GOT3 (cell line): ENCODE measurements at places on chromosomes 7 and 10.

DNA sequence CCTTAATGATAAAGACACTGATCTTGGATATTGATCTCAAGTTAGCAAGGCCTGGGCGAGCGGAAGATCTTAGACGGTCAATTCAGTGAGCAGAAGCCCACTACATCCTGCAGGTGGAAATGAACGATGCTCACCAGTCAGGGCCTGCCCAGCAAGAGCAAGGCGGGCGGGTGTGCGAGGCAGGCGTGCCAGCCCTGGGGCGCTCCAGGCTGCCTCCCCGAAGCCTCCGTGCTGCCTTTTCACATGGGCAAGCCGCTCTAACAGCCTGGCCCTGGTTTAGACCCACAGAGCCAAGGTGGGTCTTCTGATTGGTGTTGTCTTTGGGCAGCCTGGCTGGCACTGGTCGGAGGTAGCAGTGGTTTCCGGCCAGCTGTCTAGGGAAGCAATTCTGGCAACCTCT is 475.1 kb upstream of the FOXK1 start:
- DNase-seq = no peak

GRCh38 chr7:11795231-11795630 is 36.8 kb downstream of the THSD7A start:
- no peak for DNase-seq

DNA sequence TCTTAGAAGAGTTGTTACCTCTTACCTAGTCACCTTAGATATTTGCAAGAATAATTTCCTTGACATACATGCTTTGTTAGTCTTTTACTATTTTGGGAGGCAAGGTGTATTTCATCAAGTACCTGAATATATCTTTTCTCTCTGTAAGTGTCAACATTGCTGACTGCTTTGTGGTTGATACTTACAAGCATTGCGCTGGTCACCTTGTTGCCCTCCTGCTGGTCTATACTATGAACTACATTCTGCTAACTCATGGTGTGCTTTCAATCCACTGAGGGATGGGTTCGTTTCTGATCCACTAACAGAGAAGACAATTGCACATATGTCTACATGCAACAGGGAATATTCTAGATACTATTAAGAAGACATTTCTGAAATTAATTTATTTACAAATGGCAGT is 837.8 kb upstream of the COBL start:
- DNase-seq = no peak

GRCh38 chr7:21044913-21045568 is 258.4 kb upstream of the SP8 start:
- no peak for DNase-seq

DNA sequence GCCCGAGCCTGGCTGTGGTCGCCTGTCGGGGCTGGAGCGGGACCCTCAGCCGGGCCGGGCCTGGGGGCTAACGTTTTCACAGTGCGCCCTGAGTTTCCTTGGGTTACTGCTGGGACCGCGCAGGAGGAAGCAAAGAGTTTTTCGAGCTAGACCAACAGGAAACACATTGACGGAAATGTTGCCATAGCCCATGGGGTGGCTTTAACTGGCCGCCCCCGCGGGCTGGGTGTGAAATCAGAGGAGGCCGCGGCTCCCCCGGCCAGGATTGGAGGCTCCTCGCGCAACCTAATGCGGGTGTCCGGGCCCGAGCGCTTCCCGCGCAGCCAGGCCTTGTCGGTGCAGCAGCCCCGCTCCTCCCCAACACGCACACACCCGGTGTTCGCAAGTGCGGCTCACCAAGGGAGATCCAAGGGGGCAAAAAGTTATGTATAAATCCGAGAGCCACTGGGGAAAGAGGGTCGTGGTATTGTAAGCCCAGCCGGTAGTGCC is 1.9 kb downstream of the HHEX start:
- no peak for DNase-seq

- no peak for DNase-seq
These were observed 22.6 kb downstream of the SLIT1 start for GRCh38 chr10:97163181-97163580.

GRCh38 chr10:23604613-23605012 is 165.7 kb downstream of the OTUD1 start:
- DNase-seq = no peak

DNA sequence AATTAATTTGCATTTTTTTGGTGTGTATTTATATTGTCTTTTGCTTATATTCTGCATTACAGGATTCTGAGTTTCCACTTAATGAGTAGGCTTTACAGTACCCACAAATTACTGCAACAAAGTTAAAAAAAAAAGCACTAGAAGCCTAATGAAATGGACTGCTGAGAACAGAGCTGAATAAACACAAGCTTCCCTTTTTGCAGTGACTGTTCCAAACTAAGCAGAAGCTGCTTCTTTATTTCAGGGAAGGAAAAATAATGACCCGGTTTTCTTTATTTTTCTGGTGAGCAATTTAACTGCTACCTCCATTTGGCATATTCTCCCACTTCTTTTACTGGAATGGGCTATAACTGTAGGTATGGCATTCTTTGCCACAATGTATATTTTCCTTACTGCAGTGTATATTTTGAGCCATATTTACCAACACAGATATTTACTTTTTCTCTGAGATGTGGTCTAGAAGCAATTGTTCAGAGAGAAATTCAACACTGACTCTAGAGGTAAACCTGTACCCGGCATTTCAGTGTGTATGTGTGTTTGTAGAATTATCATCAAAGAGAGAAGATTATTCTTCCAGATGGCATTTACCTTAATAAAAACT is 56.9 kb downstream of the HDAC9 start:
- DNase-seq = no peak

DNA sequence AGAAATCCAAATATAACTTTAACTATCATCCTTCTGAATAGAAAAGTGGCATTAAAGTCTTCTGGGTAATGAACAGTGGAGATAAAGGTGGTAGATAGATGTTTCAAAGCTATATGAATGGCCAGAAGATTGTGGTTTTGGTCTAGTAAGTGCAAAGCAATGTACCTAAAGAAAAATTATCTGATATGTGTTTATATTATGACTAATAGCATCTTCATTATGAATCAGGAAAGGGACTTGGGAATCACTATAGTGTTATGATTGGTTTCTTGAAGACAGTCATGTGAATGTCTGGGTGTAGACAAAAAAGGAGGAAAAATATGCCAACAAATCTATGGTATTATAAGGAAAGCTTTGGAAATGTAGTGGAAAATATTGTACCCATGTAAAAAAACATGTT is 3.0 kb downstream of the ZNF518A start:
- DNase-seq = no peak

GRCh38 chr10:10734356-10735064 is 283.2 kb upstream of the CELF2 start:
- no peak for DNase-seq

DNA sequence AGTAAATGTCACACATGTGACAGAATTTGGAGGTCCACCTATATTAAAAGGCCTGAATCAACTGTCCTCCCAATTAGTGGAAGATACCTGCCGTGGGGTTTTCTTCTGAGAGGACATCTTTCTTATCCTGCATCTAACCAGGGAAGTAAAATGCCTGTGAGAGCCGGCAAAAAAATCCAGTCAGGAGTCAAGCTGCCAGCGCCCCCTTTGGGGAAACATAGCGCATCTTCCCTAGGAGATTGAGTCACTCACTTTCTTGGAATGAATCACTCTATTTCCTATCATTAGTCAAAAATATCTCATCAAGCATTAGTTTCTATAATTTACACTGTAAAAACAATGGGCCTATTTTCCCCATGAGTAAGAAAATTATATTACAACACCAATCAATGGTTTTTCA is 66.4 kb upstream of the ANK3 start:
- DNase-seq = no peak

GRCh38 chr10:119406601-119407253 is 135.8 kb downstream of the RGS10 start:
- no peak for DNase-seq

DNA sequence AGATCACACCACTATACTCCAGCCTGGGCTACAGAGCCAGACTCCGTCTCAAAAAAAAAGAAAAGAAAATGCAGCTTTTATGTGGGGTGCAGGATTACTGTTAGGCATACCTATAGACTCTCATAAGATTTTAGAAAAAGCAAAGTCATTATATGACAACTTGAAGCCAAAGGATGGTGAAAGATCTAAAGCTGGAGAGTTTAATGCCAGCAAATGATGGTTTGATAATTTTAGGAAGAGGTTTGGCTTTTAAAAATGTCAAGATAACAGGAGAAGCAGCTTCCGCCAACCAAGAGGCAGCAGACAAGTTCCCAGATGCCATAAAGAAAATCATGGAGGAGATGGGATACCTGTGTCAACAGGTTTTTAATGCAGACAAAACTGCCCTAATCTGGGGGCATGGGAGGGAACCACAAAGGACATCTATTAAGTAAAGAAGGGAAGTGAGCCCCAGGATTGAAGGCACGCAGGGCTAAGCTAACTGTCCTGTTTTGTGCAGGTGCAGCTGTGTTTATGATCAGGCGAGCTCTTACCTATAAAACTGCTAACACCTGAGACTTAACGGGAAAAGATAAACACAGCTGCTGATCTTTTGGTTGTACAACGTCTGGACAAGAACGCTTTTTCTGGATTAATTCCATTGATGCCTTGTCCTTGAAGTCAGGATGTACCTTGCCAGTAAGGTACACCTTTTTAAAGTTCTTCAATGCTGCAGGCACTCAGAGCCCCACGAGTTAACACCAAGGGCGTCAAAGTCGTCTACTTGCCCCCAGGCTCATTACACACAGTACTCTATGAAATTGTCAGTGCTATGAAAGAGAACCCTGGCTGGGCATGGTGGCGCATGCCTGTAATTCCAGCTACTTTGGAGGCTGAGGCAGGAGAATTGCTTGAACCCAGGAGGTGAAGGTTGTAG is 10.5 kb upstream of the ANKRD61 start:
- no peak for DNase-seq

DNA sequence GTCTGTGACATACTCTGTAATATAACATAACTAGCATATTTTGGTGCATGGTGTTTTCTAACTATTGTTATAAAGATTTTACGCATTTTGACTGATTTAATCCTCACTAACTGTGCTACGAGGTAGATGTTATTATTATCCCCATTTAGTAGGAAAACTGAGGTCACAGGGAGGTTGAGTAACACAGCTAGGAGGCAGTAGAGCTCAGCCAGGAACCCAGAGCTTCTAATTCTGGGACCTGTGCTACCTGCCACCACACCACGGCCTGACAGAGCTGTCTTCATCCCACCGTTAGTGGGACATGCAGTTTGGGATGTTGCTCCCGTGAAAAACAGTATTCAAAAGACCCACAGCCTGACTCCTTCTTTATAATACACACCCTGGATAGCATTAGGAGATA is 962.5 kb downstream of the CNTNAP2 start:
- DNase-seq = no peak

DNA sequence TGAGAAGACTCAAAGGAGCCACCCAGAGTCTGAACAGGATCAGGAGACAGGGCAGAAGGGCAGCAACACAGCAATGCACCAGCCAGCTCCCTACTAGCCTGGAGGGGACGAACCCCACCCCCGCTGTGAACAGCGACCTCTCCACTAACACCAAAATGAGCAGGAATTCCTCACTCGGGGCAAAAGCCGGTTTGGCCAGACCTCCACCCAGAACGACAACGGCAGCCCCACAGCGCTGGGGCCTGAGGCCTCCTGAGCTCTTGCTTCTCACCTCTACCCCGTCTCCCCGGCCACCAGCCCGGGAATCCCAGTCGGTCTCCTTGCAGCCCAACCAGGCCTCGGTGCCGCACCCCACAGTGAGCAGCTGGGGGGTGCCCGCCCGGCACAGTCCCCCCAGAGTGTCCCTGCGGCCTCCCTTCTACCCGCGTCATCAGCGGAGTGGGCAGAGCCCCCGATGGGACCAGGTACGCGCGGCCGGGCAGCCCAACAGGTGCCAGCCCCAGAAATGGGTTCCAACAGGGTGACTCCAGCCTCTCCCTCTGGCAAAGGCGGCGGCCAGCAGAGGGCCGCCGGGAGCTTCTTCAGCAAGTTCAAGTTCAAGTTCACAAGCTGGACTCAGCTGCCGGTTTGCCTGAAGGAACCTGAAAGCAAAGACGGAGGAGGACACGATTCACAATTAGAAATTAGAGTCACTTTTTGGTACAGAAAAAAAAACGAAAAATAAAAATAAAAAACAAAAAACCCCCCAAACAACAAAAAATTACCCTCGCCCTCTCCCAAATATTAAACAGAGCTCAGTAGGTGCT is 129.0 kb downstream of the MARCHF5 start:
- no peak for DNase-seq

DNA sequence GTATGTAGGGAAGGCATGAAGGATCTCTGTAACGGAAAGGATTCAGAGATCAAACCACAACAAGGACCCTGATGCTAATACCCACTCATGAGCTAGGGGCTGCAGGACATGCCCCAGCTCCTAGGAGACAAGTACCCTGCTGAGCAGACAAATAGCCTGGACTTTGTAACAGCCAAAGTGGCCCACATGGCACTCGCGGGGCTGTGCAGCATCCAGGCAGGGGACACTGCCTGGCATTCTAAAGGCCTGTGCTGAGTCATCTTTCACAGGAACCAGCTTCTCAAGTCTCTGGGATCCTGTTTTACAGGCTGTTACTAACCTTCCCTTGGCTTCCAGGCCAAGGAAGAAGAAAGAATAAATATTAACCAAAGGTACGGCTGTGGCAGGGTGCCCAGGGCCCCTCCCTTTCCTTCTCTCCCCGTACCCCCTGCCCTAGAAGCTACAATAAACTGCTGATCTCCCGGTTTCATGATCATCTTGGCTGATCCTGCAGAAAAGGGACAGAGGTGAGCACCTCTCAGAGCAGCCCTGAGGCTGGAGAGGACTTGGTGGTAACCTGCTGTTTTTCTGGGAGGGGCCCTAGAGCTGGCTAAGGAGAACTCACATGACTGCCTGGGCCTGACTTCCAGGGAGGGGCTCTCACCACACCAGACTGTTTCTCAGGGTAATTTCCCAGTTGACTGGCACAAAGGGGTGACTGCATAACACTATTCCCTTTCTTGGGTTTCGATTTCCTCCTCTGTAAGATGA is 4.2 kb upstream of the RPEL1 start:
- DNase-seq = no peak

DNA sequence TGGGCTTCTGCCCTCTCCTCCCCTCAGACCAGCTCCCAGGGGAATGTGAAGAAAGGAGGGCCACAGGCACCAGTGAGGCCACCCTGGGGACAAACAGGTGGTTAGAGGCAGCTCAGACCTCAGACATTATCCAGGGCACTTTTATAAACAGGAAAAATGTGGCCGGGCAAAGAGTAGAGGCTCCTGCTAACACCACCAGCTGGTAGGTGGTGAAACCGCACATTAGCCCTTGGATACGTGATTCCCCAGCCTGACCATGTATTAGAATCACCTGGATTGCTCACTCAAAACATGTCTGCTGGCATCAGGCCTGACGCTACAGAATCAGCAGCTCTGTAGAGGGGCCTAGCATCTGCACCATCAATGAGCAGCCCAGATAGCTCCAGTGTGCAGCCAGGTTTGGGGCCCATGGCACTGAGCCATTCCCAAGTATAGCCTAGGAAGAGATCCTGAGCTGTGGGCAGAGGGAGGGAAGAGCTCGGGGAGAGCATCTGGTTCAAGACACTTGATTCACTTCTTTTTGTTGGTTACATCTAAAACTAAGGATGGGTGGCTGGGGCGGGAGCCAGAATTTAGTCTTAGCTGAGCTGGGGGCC is 37.1 kb downstream of the GPR26 start:
- no peak for DNase-seq

- DNase-seq = no peak
These were observed 1.4 kb downstream of the ZNF438 start for GRCh38 chr10:31030260-31030659.
